SJSA1 (cell line): ENCODE measurements at places on chromosomes 3 and 15. TPM values are rescaled to one million over a fixed set of nuclear protein-coding genes. Genes with fewer than 3 reads are reported as not detected.

MYH15 gene
- total RNA-seq: 0.05 TPM in 1 of 2 replicates, not detected in the other

NR1I2 gene
- 0.08 TPM in 1 of 2 replicates, not detected in the other for total RNA-seq

CCR3 gene
- 0.29 and 0.66 TPM in 2 replicates for total RNA-seq

TRIM71 gene
- under 0.01 TPM in 1 of 2 replicates, not detected in the other for total RNA-seq

LRRIQ4 gene
- total RNA-seq: not detected in 2 replicates

COL7A1 gene
- 86.6 and 136 TPM in 2 replicates for total RNA-seq

CHDH gene
- 0.47 TPM in 1 of 2 replicates, not detected in the other for total RNA-seq

PLXND1 gene
- total RNA-seq: 80.1 and 91.6 TPM in 2 replicates

LRRC31 gene
- total RNA-seq: not detected in 2 replicates

DNA sequence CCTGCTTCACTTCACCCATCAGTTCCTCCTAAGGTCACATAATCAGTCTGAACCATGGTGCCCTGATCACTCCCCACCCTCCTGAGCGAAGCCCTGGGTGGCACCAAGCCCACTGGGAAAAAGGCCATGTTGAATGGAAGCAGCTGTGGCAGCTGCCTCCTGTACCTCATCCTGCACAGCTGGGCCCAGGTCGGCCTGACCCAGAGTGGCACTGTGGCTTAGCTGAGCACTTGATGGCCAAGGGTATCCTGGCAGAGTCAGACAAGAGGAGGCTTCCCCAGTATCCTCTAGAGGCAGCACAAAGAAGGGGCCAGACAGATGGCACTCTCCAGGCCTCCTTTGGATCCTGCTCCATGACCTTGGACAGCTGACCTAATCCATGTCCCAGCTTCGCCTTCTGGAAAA is 68.4 kb downstream of the TLE3 start:
- H3K4me1 ChIP-seq: no peaks in the 10 kb centered on the region
- no peaks in the 10 kb centered on the region for H3K36me3 ChIP-seq
- no peak for DNase-seq
- no peak overlapping the region for H3K27ac ChIP-seq
- no peak overlapping the region for H3K4me3 ChIP-seq

DNA sequence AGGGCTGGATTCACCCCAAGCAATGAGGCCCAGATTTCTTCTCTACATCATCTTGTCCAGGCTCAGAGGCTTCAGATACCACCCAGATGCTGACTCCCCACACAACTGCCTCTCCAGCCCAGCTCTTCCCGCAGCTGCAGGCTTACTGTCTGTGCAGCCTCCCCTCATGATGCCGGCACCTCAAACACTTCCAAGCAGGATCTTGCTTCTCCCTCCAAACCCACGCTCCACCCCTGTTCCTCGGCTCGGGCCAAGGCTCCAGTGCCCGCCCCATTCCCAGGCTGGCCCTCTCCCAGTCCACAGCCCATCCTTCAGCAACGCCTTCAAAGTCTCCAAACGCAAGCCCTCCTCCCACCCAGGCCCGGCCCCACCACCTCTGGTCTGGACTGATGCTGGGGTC is 159.2 kb upstream of the LINGO1 start:
- no peak overlapping the region for H3K27ac ChIP-seq
- peaks cover 28% of the 10 kb centered on the region for H3K27me3 ChIP-seq
- no peak overlapping the region for H3K4me3 ChIP-seq
- no peaks in the 10 kb centered on the region for H3K36me3 ChIP-seq
- DNase-seq: no peak
- no peaks in the 10 kb centered on the region for H3K4me1 ChIP-seq

DNA sequence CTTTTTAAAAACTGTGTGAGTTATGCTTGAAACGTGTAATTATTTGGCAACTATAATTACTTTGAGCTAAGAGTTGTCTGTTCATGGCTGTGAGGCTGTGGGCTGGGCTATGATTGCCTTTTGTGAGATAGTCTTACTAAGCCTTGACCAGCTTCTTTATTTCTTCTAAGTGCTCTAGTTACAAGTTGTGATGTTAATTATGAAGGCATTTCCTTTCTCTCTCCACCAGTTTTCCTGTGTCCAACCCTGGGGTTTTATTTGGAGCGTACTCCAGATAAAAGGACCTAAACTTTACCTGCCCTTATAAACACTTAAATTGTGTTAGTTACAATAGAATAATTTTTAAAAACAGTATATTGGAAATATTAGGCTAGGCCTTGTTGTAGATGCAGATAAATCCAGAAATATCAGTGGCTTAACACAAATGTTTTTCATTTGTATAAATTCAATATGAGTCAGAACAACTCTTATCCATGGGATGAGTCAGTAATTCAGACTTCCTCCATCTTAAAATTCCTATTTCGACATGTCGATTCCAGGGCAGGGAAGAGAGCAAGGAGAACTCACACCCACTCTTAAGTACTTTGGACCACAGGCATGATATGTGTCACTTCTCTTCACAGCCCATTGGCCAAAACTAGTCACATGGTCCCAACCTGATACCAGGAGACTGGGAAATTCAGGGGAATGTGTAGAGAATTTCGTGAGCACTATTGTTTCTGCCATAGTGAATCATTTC is 17.0 kb downstream of the TMEM62 start:
- H3K36me3 ChIP-seq: peaks cover 24% of the 10 kb centered on the region
- no peaks in the 10 kb centered on the region for H3K27me3 ChIP-seq
- H3K27ac ChIP-seq: peak overlapping the region; percentile 21
- H3K4me3 ChIP-seq: no peak overlapping the region

- peak; percentile 74 for DNase-seq
- H3K4me1 ChIP-seq: peaks cover 9% of the 10 kb centered on the region
- H3K4me3 ChIP-seq: peak within 1 kb of the TSS; percentile 99
- peaks cover 13% of the 10 kb centered on the region for H3K36me3 ChIP-seq
Measured at GRCh38 chr3:43286115-43286840, at the start of gene SNRK. Gene SNRK (plus strand): TSS chr3:43286540. CDS start chr3:43303204, 16,664 bp downstream.

- no peaks in the 10 kb centered on the region; the same call in 1 of the 2 replicates for H3K36me3 ChIP-seq
- H3K27me3 ChIP-seq: peaks cover 55% of the 10 kb centered on the region
- peaks cover 10% of the 10 kb centered on the region for H3K4me1 ChIP-seq
- no peak overlapping the region for H3K4me3 ChIP-seq
- no peak overlapping the region for H3K27ac ChIP-seq
Measured at GRCh38 chr15:77630056-77630455, 2.7 kb downstream of the LINGO1 start.

DNA sequence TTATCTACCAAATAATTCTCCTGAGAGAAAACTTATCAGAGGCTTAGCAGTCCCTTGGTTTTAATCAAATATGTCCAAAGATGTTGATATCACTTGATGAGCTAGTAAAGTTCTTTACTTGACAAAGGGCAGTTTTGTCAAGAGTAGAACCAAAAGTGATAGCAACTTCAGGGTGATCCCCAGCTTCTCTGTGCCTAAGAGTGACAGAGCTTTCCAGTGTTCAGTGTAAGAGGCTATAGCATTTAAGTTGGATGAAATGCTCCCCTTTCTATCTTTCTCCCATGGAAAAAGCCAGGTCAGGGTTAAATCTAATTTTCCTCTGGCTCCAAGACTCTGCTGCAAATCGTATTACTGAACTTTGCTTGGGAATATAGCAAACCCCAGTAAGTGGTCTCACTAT is 120.8 kb downstream of the UNC13C start:
- DNase-seq: no peak
- H3K36me3 ChIP-seq: no peaks in the 10 kb centered on the region
- H3K4me3 ChIP-seq: no peak overlapping the region
- no peak overlapping the region for H3K27ac ChIP-seq
- H3K4me1 ChIP-seq: no peaks in the 10 kb centered on the region

DNA sequence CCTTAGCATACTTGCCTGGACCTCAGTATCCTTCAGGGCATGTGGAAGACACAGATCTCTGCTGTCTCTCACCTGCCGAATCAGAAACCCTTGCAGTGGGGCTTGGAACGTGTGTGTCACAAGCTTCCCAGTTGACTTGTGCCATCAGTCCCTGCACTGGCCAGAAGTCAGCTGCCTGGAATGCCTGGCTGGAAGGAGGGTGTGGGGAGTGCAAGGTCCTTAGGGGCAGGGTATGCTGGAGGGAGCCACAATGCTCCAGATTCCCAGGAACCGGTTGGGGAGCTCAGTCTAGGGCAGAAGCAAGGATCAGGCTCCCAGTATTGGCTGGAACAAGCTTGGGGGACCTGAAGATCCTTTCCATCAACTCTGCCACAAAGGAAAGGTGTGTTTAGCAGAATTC is 27.1 kb downstream of the SPSB4 start:
- H3K27ac ChIP-seq: no peak overlapping the region
- H3K36me3 ChIP-seq: no peaks in the 10 kb centered on the region
- DNase-seq: no peak
- H3K27me3 ChIP-seq: 0 out of 2 replicates have a peak, but pooled peaks cover 5% of the 10 kb centered on the region

DNA sequence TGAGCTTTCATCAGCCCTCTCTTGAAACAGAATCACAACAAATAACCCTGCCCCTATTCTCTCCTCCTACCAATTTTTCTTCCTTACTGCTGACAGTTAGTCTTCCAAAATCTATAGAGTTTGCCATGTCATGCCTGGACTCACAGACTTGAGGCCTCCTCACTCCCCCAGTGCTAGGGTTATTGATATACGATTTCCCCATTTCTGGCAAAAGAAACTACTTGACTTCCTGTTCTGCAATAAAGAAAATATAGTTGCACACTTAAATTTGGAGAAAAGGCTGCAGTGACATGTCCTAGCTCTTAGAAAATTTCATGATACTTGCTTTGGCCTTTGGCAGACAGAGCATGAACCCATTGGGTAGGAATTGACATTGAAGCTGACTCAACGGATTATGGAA is 75.9 kb downstream of the CYP19A1 start:
- H3K4me1 ChIP-seq: peaks cover 6% of the 10 kb centered on the region; the same call in 1 of the 2 replicates
- H3K4me3 ChIP-seq: no peak overlapping the region
- H3K27me3 ChIP-seq: peaks cover 15% of the 10 kb centered on the region
- DNase-seq: no peak
- no peaks in the 10 kb centered on the region for H3K36me3 ChIP-seq
- H3K27ac ChIP-seq: no peak overlapping the region

- H3K4me1 ChIP-seq: no peaks in the 10 kb centered on the region
- no peaks in the 10 kb centered on the region for H3K27me3 ChIP-seq
- no peaks in the 10 kb centered on the region for H3K36me3 ChIP-seq
- DNase-seq: no peak
Measured at GRCh38 chr15:91751611-91752010, 101.9 kb upstream of the SLCO3A1 start.

DNA sequence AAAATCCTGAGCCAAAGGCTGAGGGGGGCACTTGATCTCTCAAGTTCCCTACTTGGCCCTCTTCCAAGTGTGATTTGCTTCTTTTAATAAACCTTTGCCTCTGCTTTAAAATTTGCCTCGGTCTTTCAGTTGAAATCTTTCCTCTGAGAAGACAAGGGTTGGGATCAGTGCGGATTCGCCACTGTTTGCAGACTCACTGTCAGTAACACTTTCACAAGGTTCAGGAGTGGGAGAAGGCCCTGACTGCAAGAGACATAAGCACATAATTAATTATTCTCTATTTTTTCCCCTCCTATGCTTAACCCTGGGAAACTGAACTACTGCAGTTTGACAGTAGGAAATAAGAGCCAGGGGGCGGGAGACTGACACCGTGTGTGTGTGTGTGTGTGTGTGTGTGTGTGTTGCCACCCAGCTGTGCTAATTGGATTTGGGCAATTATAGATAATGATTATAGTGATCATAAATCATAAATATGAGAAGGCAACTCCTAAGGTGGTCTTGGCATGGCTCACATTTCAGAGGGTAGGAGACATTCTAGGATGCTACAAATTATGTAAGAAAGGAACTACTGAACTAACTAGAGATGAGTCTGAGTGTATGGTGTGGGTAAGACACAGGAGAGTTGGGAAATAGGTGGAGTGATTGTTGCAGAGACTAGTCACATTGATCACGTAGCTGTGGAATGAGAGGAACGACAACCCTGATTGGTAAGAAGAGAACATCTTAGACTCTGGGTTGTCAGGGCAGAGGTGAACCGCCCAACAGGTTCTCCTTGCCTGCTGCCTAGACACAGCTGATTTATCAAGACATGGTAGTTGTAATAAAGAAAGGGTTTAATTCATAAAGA is 5.5 kb upstream of the ZNF662 start:
- H3K27ac ChIP-seq: no peak overlapping the region
- H3K27me3 ChIP-seq: no peaks in the 10 kb centered on the region

- H3K36me3 ChIP-seq: no peaks in the 10 kb centered on the region
- no peaks in the 10 kb centered on the region for H3K27me3 ChIP-seq
- no peak for DNase-seq
- no peak overlapping the region for H3K4me3 ChIP-seq
- H3K27ac ChIP-seq: no peak overlapping the region
- H3K4me1 ChIP-seq: no peaks in the 10 kb centered on the region
Measured at GRCh38 chr15:95715116-95715903, 615.2 kb upstream of the NR2F2 start.

- no peak for DNase-seq
- H3K27ac ChIP-seq: no peak overlapping the region
- H3K36me3 ChIP-seq: no peaks in the 10 kb centered on the region
- H3K27me3 ChIP-seq: no peaks in the 10 kb centered on the region
- no peak overlapping the region for H3K4me3 ChIP-seq
Measured at GRCh38 chr3:134663721-134664456, 13.1 kb upstream of the KY start.

- peaks cover 96% of the 10 kb centered on the region for H3K4me1 ChIP-seq
- H3K27me3 ChIP-seq: no peaks in the 10 kb centered on the region
- peaks cover 15% of the 10 kb centered on the region for H3K36me3 ChIP-seq
- H3K4me3 ChIP-seq: no peak overlapping the region
- no peak for DNase-seq
Measured at GRCh38 chr3:58055314-58055713, 47.1 kb downstream of the FLNB start.

DNA sequence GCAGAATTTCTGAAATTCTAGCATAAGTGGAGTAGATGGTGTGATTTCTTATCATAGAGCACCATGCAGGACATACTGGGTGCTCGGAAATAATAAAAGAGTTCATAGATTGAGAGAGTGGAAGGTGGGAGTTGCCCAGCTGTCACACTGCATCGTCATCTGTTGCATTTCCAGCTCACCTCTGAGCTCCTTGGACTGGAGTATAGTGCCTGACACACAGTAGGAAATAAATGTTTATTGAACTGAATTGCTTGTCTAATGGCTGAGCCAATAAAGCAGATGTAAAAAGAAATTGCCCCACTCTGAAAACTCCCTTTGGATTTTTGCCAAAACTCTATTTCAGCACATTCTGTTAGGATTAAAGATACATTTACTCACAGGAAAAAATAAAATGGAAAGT is 108.9 kb upstream of the UBE2E1 start:
- no peaks in the 10 kb centered on the region for H3K27me3 ChIP-seq
- H3K4me3 ChIP-seq: no peak overlapping the region
- H3K4me1 ChIP-seq: peaks cover under 1% of the 10 kb centered on the region; the same call in 1 of the 2 replicates

GRCh38 chr3:172609750-172610149 is 86.5 kb upstream of the TNFSF10 start:
- H3K4me3 ChIP-seq: no peak overlapping the region
- H3K27me3 ChIP-seq: no peaks in the 10 kb centered on the region
- no peaks in the 10 kb centered on the region for H3K36me3 ChIP-seq
- no peak for DNase-seq
- H3K4me1 ChIP-seq: peaks cover 28% of the 10 kb centered on the region

- no peaks in the 10 kb centered on the region for H3K4me1 ChIP-seq
- H3K27ac ChIP-seq: no peak overlapping the region
- H3K4me3 ChIP-seq: no peak overlapping the region
- no peaks in the 10 kb centered on the region for H3K27me3 ChIP-seq
- H3K36me3 ChIP-seq: no peaks in the 10 kb centered on the region
Measured at GRCh38 chr3:46324036-46324435, 29.9 kb upstream of the CCR2 start.
